NCI-H1930 (cell line): ENCODE measurements at places on chromosomes 3 and 15.

DNA sequence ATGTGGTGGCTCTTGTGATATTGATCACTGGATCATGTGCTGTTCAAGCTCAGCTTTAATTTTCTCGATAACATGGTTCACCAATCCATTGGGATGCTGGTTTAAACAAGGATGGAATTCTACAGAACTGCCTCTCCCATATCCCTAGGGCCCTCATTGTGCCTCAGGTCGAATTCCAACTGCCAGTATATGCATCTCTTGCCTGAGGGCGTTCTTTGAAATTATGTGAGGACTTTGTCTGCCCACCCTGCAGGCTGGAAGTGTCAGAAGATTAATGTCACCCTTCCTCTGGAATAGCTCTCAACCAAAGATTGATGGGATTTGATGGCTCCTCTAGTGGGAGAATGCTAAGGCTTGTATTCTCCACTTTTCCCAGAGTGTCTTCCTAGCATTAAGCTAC lies 175.6 kb upstream of the GALNT15 start:
- DNase-seq: no peak

GRCh38 chr15:52790169-52790708 lies at the start of gene ONECUT1:
TSS of gene ONECUT1 (minus strand) at chr15:52790336. CDS start at chr15:52789884, 452 bp downstream.
- DNase-seq: peak; percentile 29

DNA sequence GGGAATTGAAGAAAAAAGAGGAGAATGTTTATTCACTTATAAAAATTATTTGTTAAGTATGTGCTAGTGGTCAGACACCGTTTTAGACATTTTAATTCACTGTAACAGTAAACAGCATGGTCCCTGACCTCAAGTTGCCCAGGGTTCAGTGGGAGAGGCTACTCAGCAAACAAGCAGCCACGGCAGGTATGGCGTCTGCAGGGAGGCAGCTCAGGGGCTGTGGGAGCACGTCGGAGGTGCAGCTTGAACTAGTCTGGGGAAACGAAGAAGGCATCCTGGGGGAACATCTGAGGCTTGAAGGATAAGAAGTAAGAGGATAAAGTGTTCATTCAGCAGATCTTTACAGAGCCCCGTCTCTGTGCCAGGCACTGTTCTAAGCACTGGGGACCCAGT lies 66.0 kb downstream of the CRTC3 start:
- no peak for DNase-seq

DNA sequence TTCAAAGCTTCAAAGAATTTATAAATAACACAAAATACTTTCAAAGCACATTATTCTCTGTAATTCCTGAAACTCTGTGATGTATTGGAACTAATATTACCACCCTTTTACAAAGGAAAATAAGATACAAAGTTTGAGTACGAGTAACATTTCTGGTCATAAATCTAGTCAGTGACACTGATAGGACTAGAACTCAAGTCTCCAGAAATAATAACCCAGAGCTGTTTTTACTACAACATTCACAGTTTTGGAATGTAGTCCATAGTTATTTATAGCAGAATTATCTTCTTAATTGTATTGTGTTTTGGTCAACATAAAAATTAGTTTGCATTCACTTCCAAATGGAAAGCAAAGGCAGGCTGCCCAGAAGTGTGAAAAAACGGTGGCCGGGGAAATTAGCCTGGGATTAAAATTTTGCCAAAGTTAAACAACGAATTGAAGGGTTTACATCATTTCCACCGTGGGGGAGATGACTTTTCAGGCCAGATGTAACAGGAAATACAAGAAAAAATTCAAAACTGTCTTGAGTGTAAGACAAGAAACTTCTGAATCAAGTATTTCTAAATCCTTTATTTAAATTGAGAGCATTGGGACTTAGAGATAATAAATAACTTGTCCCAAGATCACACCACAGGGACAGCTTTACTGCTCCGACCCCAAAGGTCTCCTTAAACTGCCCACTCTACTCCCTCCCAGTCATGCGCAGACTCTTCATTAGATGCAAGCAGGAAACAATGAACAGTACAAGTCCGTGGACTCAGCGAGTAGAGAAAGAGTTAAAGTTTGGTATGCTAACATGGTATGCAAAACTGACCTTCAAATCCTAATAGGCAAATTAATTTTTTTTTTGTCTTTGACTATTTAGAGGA lies 74.3 kb upstream of the VGLL4 start:
- DNase-seq: no peak

GRCh38 chr15:67969892-67970291 lies 84.2 kb upstream of the PIAS1 start:
- no peak for DNase-seq

- DNase-seq: no peak
Measured at GRCh38 chr15:64782751-64783150, 7.4 kb upstream of the RBPMS2 start.

- no peak for DNase-seq
Measured at GRCh38 chr3:97910931-97911351, 61.3 kb downstream of the RIOX2 start.

DNA sequence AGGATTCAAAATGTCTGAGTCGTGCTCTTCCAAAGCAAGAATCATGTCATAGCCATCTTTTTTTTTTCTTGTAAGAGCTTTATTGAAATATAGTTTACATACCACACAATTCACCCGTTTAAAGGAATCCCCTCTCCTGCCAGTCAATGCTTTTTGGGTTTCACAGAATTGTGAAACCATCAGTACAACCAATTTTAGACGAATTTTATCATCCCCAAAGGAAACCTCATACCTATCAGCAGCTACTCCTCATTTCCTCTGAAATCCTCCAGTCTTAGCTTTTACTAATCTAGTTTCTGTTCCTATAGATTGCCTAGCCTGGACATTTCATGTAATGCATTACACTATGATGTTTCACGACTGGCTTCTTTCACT lies 39.6 kb downstream of the ADIPOQ start:
- DNase-seq: no peak

- DNase-seq: no peak
Measured at GRCh38 chr3:123102826-123103225, 36.0 kb downstream of the PDIA5 start.
